ENCODE measurements at places on chromosomes 12 and 14. TPM values are rescaled to one million over a fixed set of nuclear protein-coding genes. Genes with fewer than 3 reads are reported as not detected.

Gene LGALS3
- polyA plus RNA-seq, result 23.3 TPM

Gene COCH
- 3.1 TPM for polyA plus RNA-seq

Gene ACVR1B
- polyA plus RNA-seq, result not detected

Gene TOMM20L
- polyA plus RNA-seq, result not detected

Gene WDHD1
- 0.72 TPM for polyA plus RNA-seq

Gene PPFIA2
- not detected for polyA plus RNA-seq

Gene SCN8A
- 0.06 TPM for polyA plus RNA-seq

Gene NRXN3
- polyA plus RNA-seq, result not detected

Gene NTF3
- not detected for polyA plus RNA-seq

Gene NUAK1
- polyA plus RNA-seq, result 2.7 TPM

Gene CFAP251
- not detected for polyA plus RNA-seq

Gene APOF
- not detected for polyA plus RNA-seq

Gene CCDC196
- polyA plus RNA-seq, result not detected

Gene SYNE3
- polyA plus RNA-seq, result not detected

Gene PAX9
- not detected for polyA plus RNA-seq

Gene LRTM2
- polyA plus RNA-seq, result not detected

Gene CLEC2B
- polyA plus RNA-seq, result 92.8 TPM

Gene SERPINA6
- not detected for polyA plus RNA-seq

Gene TEX52
- polyA plus RNA-seq, result not detected

Gene KRT1
- not detected for polyA plus RNA-seq

Gene KERA
- not detected for polyA plus RNA-seq

Gene TMEM120B
- polyA plus RNA-seq, result 3.1 TPM

DNA sequence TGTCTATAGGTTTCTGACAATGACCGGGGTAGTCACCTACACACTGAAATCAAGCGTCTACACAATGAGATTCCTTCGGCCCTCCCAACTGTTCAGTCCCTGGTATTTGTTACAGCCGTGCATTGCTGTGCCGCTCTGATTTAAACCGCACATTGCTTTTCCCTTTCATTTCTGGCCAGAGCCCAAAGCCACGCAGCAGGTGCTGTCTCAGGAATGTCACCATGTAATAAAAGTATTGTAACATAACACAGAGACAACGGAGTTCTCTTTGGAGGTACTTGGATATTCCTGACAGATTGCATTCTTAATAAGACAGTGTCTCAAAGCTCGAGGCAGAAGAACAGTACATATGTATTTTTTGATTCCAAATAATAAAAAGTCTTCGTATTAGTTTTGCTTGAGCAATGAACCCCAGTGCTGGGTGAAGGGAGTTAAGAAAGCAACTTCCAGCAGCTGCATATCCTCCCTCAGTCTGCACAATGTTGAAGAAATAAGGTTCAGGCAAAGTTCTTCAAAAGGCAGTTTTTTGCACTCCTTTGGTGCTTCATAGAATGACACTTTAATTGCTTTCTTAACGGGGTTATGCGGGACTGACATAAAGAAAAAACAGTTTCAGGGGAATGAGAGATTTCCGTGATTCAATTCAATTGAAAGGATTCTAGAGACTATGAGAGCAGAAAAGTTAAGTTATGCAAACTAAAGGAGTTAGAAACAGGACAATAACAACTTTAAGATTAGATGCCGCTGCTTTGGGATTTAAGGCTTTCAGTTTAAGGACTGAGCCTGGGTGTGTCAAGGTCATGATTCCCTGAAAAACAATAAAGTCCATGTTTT lies 288.7 kb upstream of the FLRT2 start:
- no peak for DNase-seq

GRCh38 chr12:56518570-56518969 lies 3.0 kb upstream of the RBMS2 start:
- DNase-seq, result no peak

GRCh38 chr14:28482251-28483040 lies 284.1 kb upstream of the FOXG1 start:
- DNase-seq, result no peak

GRCh38 chr12:99619389-99620158 lies 28.0 kb upstream of the GARIN6 start:
- no peak for DNase-seq

DNA sequence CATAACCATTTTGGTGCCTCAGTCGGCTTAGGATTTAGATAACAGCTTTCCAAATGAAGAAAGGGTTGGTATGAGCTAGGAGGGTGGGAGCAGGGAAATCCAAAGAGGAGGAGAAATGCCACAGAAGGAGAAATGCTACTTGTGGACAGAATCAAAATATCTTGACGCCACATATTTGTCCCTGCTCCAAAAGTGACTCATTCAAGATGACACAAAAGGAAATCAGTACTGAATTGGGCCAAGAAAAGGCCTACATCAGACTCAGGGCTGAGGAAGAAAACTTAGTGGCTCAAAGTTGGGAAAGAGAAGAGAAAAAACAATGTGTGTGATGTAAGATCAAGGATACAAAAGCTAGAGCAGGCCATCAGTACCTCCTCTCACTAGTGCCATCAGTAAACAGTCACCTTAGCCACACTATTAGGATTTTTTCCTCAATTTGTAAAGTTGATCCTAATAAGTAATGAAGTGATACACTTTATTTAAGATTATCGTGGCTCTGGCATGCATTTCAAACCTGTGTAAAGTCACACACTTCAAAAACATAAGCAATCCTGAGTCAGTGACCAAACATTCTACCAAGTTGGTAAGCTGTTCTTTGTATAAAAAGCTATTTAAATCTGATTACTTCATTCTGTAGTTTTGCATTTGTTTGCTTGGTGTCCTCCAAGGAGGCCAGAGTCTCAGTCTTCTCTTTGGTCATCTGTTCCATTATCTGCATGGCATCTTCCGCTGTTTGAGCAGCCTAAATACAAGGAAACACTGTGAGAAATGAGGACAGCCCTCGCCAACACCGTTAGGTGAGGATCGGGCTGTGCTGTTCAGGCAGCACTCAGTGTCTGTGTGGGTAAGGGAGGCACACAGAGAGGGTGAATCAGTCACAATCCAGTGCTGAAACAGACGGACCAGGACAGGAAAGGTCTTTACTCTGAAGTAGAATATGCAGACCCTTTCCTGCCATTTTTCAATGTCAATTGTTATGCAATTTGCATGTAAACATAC lies 52.6 kb upstream of the VPS33A start:
- no peak for DNase-seq

GRCh38 chr14:24185026-24185425 lies 3.6 kb downstream of the IPO4 start:
- no peak for DNase-seq

GRCh38 chr14:105525326-105525725 lies 1.1 kb upstream of the TMEM121 start:
- no peak for DNase-seq

GRCh38 chr12:95959107-95959506 lies 16.0 kb downstream of the AMDHD1 start:
- no peak for DNase-seq

DNA sequence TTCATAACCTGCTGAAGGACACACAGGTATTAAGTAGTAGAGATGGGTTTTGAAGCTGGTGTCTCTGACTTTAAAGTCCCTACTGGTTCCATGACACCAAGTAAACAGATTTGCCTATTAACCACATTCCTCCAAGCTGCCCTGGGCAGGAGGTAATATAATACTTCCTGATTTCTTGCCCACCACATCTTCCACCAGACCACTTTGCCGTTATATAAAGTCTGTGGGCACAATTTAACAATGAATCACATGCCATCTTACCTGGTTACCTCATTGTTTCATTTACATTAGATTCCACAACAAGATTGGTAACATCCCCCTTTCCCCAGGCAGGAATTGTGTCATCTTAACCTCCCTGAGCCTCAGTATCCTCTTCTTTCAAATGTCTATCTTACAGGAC lies 900 bp upstream of the LRRC23 start:
- no peak for DNase-seq

GRCh38 chr12:108377260-108377659 lies 38.1 kb upstream of the CMKLR1 start:
- DNase-seq, result no peak

GRCh38 chr12:38691164-38691563 lies 214.2 kb downstream of the CPNE8 start:
- DNase-seq, result no peak

- DNase-seq, result no peak
Observed at GRCh38 chr14:52711666-52712065, 4.7 kb downstream of the PSMC6 start.

GRCh38 chr14:101704140-101704539 lies 57.4 kb upstream of the PPP2R5C start:
- DNase-seq, result no peak

DNA sequence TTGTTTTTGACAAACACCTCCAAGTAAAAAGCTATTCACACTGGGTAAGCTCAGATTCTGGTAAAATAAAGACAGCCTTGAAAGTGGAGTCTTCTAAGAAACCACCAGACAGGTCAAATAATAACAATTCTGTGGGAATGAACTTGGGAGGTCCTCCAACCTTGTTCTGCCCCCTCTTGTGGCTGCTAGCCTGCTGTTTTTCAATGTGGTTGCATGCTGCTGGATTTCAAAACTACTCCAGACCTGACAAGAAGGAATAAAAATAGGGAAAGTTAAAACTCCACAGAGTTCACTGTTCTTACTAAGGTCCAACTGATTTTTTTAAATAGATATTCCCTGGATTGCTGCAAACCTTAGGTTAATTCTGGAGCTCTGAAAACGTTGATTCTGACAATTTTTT lies 32.2 kb upstream of the RIN3 start:
- DNase-seq, result no peak

DNA sequence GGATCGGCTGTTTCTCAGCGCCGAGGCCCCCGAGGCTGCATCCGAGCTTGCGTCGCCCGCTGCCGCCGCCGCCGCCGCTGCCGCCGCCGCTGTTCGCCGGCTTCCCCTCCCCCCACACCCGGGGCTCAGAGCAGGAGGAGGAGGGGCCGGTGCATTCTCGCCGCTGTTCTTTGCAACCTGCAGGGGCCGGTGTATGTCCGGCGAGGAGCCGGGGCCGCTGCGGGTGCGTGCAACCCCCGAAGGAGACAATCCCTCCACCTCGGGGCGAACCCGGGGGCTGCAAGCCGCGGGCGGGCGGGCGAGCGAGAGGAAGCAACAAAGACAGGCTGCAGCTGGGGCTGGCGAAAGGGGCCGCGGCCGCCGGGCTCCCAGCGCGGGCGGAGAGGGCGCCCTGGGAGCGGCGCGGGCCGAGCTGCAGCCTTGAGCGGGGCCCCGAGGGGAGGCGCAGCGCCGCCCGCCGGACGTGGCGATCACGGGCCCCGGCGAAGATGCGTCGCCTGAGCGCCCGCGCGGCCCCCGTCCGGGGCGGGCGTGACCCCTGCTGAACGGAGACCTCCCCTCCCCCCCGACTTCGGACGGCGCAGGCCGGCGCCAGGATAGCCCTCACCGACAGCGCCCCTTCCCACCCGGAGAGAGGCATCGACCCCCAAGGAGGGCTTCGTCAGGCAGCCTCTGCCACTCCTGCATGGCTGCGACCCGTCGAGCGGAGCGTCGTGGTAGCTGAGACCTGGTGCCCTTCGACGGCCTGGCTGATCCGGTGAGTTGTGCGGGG lies 702 bp downstream of the FAM222A start:
- DNase-seq, result peak; percentile 62

- DNase-seq, result no peak
Observed at GRCh38 chr14:93764211-93764659, 24.1 kb downstream of the PRIMA1 start.

- DNase-seq, result no peak
Observed at GRCh38 chr14:105026802-105027563, 6.1 kb upstream of the CDCA4 start.

GRCh38 chr12:6171409-6172015 lies 28.7 kb upstream of the CD9 start:
- DNase-seq, result no peak

- DNase-seq, result no peak
Observed at GRCh38 chr14:75126121-75126544, 715 bp downstream of the NEK9 start.

GRCh38 chr14:86457481-86458135 lies 927.7 kb downstream of the FLRT2 start:
- no peak for DNase-seq

DNA sequence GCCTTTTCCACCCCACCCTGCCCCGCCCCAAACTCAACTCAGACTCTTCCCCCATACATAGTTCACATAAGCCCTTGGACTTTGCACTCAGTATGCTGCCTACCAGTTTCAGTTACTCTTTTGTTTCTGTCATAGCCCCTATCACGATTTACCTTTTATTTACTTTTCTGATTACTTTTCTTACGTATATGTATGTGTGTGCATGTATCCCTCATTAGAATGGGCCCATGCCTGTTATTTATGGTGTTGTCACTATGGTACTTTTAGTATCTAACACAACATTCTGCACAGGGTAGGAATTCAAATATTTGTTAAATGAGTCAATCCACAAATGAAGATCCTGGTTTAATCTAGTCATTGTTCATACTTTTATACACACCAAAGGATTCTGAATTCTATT lies 16.5 kb upstream of the LUM start:
- DNase-seq, result no peak

GRCh38 chr12:2049604-2050540 lies 2.9 kb upstream of the CACNA1C start:
- DNase-seq, result no peak

DNA sequence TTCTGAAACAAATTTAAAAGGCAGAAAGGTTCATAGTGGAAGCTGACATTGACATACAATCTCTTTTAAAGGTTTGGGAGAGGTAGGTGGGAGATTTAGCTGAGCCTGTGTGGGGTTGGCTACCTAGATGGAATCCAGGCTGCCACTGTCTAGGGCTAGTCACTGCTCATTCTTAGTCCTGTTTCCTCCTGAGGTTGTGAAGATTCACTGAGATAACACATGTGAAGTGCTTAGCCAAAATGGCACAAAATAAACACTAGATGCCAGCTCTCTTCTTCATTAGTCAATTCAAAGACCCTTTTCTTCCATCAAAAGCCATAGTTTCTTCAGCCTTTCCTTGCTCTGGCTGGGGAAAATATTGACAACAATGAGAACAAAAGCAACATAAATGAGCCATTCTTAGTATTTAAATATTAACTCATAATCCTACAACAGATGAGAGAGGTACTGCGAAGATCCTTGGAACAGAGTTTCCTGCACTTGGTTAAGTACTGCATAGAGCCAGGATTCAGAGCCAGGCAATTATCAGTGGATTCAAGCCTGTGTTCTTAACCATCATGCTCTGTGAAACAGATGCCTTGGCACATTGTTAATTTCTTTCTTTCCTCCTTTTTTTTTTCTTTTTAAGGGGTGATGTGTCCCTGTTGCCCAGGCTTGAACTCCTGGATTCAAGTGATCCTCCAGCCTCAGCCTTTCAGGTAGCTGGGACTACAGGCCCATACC lies 3.5 kb downstream of the MYF6 start:
- DNase-seq, result no peak

GRCh38 chr12:62805517-62805916 lies 129.4 kb downstream of the PPM1H start:
- DNase-seq, result no peak

- no peak for DNase-seq
Observed at GRCh38 chr12:176321-177181, 37.4 kb downstream of the SLC6A12 start.
